ENCODE measurements at places on chromosomes 7 and 10.

GRCh38 chr7:128893251-128894100 is 17.0 kb downstream of the KCP start:
- no peak overlapping the region for H3K27ac ChIP-seq
- H3K27me3 ChIP-seq = no peaks in the 10 kb centered on the region

DNA sequence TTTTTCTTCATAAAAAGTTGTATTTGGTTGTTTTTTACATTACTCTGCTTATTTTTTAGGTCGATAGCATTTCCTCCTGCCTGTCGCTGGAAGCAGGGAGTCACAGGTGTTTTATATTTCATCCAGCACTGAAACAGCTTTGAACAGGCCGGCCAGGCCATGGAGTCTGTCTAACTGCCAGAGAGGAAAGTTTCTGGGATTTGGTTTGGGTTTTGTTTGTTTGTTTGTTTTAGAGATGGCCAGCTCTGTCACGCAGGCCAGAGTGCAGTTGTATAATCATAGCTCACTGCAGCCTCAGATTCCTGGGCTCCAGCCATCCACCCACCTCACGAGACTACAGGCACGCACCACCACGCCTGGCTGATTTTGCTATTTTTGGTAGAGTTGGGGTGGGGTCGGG is 23.4 kb downstream of the PROSER2 start:
- no peak overlapping the region for H3K27ac ChIP-seq
- no peak for DNase-seq
- H3K4me3 ChIP-seq = no peak overlapping the region
- peaks cover 3% of the 10 kb centered on the region for H3K4me1 ChIP-seq

- no peaks in the 10 kb centered on the region for H3K4me1 ChIP-seq
- no peak for DNase-seq
- H3K27ac ChIP-seq = no peak overlapping the region
- no peak overlapping the region for H3K4me3 ChIP-seq
- H3K27me3 ChIP-seq = no peaks in the 10 kb centered on the region
Observed at GRCh38 chr7:19900118-19900517, 126.7 kb upstream of the TMEM196 start.

DNA sequence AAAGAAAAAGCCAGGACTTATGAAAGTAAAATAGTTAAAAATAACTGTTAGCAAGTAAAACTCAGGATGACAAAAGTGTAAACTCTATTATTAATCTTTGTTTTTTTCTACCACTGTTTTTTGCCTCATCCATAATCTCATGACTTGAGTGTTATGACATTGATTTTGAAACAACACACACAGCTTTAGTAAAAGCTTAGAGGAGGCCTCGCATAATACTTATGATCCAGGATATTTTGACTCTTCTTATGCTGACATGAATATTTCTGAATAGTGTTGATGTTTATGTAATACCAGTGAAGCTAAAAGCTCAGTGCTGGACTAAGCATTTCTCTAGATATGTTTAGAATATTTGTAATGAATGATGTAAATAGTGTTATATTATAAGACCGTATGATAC is 10.5 kb downstream of the KAT6B start:
- H3K36me3 ChIP-seq = no peaks in the 10 kb centered on the region
- no peak overlapping the region for H3K27ac ChIP-seq
- DNase-seq = no peak
- H3K4me3 ChIP-seq = no peak overlapping the region

GRCh38 chr10:129963641-129964501 is at the start of gene EBF3:
TSS of gene EBF3 (minus strand) at chr10:129964274. CDS start at chr10:129963768, 506 bp downstream.
- peaks cover 9% of the 10 kb centered on the region for H3K4me1 ChIP-seq
- H3K36me3 ChIP-seq = no peaks in the 10 kb centered on the region
- H3K4me3 ChIP-seq = peak within 1 kb of the TSS; percentile 59
- DNase-seq = no peak
- peaks cover 23% of the 10 kb centered on the region for H3K27me3 ChIP-seq

DNA sequence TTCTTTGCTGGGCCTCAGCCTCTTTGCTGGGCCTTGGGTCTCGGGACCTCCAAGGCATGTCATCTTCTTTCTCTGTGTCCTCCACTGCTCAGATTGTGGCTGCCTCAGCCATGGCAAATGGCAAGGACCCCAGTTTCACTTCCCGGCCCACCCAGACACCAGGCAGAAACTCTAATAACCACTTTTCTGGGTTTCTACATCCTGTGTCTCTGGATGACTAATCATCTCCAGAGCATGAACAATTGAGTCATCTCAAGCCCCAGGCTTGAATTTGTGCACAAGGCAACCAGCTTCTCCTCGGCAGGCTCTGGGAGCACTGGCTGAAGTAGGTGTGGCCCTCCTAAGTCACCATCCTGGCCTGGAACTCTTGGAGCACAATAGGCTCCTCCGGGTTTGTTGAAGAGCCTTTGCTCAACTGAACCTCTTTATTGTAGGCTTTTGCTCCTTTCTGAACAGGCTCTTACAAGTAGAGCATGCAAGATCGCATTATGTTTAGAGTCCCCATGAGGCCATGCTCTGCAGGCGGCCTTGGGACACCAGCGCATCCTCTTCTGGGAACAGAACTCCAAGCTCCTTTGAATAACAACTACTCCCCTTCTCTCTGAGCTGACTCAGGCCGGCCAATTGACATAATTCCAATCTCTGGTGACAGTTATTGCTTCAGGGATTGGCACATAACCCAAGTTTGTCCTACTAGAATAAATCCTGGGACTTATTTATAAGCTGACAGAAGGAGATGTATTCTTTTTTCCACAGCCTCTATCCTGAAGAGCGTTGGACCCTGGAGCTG is 218.1 kb downstream of the WDR11 start:
- DNase-seq = no peak
- no peaks in the 10 kb centered on the region for H3K4me1 ChIP-seq
- 0 out of 2 replicates have a peak, but pooled peaks cover 2% of the 10 kb centered on the region for H3K27me3 ChIP-seq
- H3K36me3 ChIP-seq = no peaks in the 10 kb centered on the region
- no peak overlapping the region for H3K4me3 ChIP-seq

DNA sequence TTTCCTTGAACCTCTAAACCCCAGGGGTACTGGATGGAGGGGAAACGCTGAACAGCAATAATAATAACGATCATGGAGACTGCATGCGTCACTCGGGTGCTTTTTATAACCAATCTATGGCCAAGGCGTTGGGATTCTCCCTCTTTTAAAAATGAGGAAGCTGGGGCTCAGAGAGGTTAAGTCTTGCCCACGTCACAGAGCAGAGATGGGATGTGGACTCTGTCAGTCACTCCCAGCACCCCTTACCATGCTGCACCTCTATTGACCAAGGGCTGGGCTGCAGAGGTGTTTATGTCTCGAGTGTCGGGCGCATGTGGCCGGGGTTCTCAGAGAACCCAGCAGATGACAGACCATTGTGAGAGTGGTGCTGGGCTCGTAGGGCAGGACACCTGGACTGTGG is 129.9 kb downstream of the CDH23 start:
- DNase-seq = no peak
- H3K4me1 ChIP-seq = no peaks in the 10 kb centered on the region
- H3K36me3 ChIP-seq = no peaks in the 10 kb centered on the region
- no peak overlapping the region for H3K27ac ChIP-seq
- peaks cover 12% of the 10 kb centered on the region for H3K27me3 ChIP-seq

DNA sequence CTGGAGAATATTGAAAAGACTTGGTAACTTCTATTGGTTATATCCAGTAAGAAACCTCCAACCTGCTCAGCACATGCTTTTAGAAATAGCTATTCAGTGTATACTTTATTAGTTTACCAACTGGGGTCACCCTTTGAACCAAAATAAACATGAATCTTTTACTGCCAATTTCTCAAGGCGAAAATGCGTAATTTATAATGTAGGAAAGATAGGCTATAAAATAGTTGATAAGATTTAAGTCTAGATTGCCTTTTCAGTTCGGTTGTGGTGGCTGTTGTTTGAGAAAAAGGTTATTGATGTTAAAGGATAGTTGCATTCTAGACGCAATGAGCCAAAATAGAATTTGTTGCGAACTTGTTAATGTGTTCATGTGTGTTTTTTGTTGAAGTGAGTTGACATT is 82.6 kb upstream of the OIT3 start:
- no peak overlapping the region for H3K27ac ChIP-seq
- H3K4me1 ChIP-seq = peaks cover 10% of the 10 kb centered on the region
- no peak overlapping the region for H3K4me3 ChIP-seq
- DNase-seq = no peak
- H3K36me3 ChIP-seq = no peaks in the 10 kb centered on the region
- H3K27me3 ChIP-seq = no peaks in the 10 kb centered on the region

DNA sequence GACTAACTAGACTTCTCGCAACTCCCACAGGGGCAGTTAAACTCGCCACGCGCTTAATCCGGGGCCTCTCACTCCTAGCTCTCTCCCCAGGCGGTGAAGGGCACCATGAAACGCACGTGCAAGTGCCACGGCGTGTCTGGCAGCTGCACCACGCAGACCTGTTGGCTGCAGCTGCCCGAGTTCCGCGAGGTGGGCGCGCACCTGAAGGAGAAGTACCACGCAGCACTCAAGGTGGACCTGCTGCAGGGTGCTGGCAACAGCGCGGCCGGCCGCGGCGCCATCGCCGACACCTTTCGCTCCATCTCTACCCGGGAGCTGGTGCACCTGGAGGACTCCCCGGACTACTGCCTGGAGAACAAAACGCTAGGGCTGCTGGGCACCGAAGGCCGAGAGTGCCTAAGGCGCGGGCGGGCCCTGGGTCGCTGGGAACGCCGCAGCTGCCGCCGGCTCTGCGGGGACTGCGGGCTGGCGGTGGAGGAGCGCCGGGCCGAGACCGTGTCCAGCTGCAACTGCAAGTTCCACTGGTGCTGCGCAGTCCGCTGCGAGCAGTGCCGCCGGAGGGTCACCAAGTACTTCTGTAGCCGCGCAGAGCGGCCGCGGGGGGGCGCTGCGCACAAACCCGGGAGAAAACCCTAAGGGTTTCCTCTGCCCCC is 19.5 kb downstream of the WNT8B start:
- no peaks in the 10 kb centered on the region for H3K36me3 ChIP-seq
- no peak overlapping the region for H3K27ac ChIP-seq
- peak overlapping the region; percentile 63 for H3K4me3 ChIP-seq

GRCh38 chr10:103480521-103480920 is 1.5 kb upstream of the CALHM3 start:
- H3K27ac ChIP-seq = no peak overlapping the region
- H3K27me3 ChIP-seq = no peaks in the 10 kb centered on the region
- no peaks in the 10 kb centered on the region for H3K36me3 ChIP-seq
- DNase-seq = no peak
- no peak overlapping the region for H3K4me3 ChIP-seq
- no peaks in the 10 kb centered on the region for H3K4me1 ChIP-seq

DNA sequence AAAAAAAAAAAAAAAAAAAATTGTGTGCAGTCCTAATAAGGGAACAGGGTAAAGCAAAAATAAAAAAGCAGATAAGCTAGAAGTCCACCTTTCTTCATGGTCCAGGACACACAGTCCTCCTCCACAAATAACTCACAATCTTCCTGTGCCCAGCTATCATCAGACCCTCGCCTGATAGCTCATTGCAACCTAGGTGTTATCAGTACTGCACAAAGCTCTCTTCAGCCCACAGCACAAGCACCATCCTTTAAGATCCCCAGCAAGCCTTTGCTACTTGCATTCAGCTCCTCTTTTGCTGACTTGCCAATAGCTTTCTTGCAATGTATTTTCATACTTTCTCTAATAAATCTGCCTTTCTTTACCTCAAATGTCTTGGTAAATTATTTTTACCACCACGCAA is 5.0 kb downstream of the NDUFA5 start:
- peaks cover 9% of the 10 kb centered on the region for H3K4me1 ChIP-seq
- no peak overlapping the region for H3K4me3 ChIP-seq
- H3K27me3 ChIP-seq = no peaks in the 10 kb centered on the region
- peaks cover 13% of the 10 kb centered on the region for H3K36me3 ChIP-seq
- DNase-seq = no peak

DNA sequence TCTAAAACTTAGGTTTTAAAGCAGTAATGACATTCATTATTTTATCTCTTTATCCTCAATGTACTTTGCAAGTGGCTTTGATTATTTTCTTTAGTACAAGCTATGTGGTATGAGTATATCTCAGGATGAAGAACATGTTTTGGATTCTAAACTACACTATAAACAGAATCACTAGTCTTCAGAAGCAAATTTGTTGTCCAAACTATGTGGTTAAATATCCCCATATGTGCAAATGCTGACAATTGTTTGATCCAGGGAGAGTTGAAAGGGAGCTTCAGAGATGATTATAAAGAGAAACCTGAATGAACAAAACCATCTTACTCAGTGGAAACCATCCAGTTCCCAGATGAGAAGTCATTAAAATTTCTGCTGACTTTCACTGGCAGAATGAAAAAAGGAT is 179.3 kb downstream of the MDFIC start:
- no peak overlapping the region for H3K27ac ChIP-seq
- no peaks in the 10 kb centered on the region for H3K36me3 ChIP-seq
- no peak overlapping the region for H3K4me3 ChIP-seq
- no peaks in the 10 kb centered on the region for H3K4me1 ChIP-seq
- H3K27me3 ChIP-seq = no peaks in the 10 kb centered on the region

DNA sequence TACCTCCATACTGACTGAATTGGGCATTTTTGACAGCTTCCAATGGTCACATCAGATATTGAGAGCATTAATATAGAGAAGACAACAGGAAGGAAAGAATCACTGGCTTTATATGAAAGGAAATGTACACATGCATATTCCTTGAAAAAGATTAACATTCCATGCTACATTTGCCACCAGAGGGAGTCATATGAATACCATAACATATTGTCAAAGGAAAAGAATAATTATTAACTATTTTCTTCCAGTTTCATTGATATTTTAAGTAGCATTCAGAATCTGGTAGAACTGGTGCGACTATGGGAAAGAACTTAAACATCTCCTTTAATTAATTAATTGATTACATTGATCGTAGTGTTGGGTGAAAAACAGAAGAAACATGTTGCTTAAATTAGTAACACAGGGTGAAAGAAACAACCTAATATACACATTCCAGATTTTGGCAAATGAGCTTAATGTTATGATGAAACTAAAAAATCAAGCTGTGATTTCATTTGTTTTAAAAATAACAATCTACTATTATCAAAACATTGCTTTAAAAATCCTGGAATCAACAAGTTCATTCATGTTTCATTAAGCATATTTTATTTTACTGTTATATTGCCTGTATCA is 71.5 kb downstream of the GPR85 start:
- no peak overlapping the region for H3K4me3 ChIP-seq
- H3K27me3 ChIP-seq = no peaks in the 10 kb centered on the region
- no peaks in the 10 kb centered on the region for H3K4me1 ChIP-seq
- H3K27ac ChIP-seq = no peak overlapping the region

- H3K36me3 ChIP-seq = no peaks in the 10 kb centered on the region
- H3K27me3 ChIP-seq = no peaks in the 10 kb centered on the region
- H3K27ac ChIP-seq = no peak overlapping the region
- no peak overlapping the region for H3K4me3 ChIP-seq
Observed at GRCh38 chr7:141113131-141113530, 39.3 kb downstream of the TMEM178B start.

All from Panc1 (cell line).